Caco-2 (cell line): ENCODE measurements at places on chromosomes 12 and 14. TPM values are rescaled to one million over a fixed set of nuclear protein-coding genes. Genes with fewer than 3 reads are reported as not detected.

ARMH4 gene
- total RNA-seq, result 0.07 and 0.16 TPM in 2 replicates

OTOGL gene
- 0.39 and 0.72 TPM in 2 replicates for total RNA-seq

CLEC2A gene
- not detected in 2 replicates for total RNA-seq

KRT6C gene
- not detected in 2 replicates for total RNA-seq

KLRF1 gene
- total RNA-seq, result not detected in 2 replicates

RHEBL1 gene
- 2.5 and 2.6 TPM in 2 replicates for total RNA-seq

SPIC gene
- total RNA-seq, result not detected in 2 replicates

ASB2 gene
- 0.21 TPM in 1 of 2 replicates, not detected in the other for total RNA-seq

GRCh38 chr14:53376064-53376463 lies 222.9 kb upstream of the DDHD1 start:
- no peak for DNase-seq

- no peak for DNase-seq
Observed at GRCh38 chr12:64951944-64952343, 127.5 kb downstream of the TBC1D30 start.

DNA sequence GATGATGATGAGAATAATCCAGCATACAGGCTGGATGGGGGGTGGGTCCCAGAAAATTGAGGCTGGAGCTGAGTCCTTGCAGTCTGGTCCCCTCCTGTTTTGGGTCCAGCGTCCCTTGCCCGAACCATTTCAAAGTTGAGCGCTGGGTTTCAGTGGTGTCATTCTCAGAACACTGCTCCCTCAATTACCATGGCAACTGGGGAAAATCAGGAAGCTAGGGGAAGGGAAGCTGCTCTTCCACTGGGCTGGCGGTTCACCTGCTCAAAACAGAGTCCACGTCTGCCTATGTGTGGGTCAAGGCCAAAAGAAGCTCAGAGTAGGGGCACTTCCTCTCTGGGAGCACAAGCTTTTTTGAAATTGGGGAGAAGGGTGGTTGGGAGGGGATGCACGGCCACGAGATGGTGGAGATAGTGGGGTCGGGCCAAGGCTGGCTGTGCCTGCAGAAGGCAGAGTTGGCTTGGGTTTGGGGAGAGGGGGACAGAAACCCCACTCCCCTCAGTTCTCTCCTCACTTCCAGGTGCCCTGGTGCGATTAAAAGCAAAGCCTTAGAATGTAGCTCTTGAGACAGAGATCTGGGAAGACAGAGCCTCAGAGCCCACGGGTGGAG lies 1.7 kb upstream of the NOS1 start:
- DNase-seq, result no peak

GRCh38 chr14:105153331-105153731 lies 15.2 kb downstream of the JAG2 start:
- no peak for DNase-seq

GRCh38 chr14:64591809-64592208 lies 42.0 kb downstream of the PPP1R36 start:
- no peak for DNase-seq

- peak; percentile 81 for DNase-seq
Observed at GRCh38 chr14:21106498-21107282, 5.8 kb downstream of the TMEM253 start.

GRCh38 chr14:104556256-104557021 lies 23.1 kb upstream of the C14orf180 start:
- DNase-seq, result peak; percentile 26

DNA sequence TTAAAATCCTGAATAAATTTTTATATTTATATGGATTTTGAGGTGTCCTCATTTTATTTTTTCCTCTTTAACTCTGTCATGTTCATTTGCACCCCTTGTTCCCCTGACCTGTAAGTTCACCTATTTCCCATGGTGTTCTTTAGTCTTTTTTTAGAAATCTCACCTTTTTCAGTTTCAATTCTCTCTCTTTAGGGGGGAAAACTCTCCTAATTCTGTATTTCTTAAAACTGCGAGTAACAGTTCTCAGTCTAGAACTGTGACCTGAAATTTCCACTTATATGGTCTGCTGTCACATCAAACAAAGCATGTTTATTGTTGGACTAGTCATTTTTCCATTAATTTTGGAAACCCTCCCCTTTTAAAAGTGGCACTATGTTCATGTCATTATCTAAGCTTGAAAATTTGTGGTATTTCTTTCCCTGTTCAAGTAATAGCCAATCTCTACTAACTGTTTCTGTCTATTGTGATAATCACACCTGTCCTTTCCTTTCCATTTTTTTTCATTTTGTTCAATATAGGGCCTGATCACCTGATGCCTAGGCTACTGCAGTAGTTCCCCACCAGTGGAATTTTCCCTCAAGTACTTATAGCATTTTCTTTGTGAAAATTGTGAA lies 14.0 kb upstream of the FBXO33 start:
- DNase-seq, result no peak

- no peak for DNase-seq
Observed at GRCh38 chr12:5473076-5473782, 41.3 kb downstream of the NTF3 start.

DNA sequence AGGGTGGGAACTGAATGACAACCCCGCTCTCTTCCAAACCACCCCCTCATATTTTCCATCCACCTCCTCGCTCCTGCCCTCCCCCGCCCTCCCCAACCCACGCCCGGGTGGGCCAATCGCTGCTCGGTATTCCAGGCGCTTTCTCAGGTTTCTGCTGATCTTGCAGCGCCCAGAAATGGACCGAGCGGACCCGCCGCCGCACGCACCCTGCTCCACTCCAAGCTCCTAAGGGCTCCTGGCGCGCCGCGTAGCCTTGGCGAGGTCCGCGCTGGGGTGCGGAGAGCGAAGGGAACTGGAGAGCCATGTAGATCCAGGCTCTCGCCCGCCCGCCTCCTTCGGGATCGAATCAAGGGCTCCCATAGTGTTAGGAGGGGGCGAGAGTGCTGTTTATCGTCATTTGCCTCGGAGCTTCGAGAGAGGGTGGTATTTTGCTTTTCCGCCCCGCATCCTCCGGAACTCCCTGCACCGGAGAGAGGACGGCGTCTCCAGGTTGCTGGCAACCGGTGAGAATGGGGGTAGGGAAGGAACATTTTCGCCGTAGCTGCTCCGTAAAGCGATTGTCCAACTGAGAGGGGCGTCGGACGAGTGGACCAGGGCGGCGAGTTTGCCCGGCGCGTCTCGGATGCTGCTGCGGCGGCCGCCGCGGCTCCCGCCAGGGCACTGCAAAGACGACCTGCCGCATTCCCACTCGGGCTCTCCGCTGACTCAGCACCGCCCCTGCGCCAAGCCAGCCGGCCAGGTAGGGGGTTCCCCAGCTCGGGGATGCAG lies at the start of gene KCNA1:
Gene KCNA1, plus strand, starts transcription at position 172 of the 768 bp plus-strand sequence. CDS start 1,474 bp downstream, outside the sequence.
- DNase-seq, result no peak

DNA sequence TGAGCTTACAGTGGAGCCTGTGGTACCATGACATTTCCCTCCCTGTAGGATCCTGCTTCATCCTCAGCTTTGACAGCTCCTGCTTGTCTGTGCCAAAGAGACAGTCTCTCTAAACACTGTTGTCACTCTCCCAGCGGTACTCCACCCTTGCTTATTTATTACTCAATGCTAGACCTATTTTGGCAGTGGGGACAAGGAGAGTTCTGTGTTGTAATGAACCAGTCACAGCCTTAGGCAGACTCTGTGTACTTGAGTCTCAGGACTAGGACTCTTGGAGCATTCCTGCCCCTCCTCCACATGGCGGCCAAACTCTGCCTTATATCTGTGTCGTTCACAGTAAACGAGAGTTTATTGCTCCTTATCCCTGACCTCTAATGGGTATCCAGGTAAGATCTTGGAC lies 70.9 kb downstream of the PIK3C2G start:
- DNase-seq, result no peak

DNA sequence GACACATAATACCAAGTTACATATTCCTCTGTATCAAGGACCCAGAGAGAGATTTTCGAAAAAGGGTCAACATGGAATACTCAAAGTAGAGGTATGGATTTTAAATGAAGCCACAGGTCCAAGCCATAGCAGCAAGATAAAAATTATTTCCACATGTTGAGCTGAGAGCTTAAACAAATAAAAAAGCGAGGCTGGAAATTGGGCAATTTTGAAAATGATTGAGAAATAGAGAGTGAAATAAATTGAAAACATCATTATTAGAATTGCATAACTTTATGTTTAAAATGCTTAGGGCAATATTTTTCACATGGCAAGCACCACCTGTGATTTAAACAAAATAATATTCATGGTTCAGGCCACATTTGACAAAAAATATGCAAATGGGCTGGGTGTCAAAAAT lies 1251.0 kb upstream of the USP15 start:
- no peak for DNase-seq

GRCh38 chr12:88251798-88252197 lies 109.7 kb downstream of the TMTC3 start:
- no peak for DNase-seq

- DNase-seq, result no peak
Observed at GRCh38 chr14:78566859-78567172, 396.6 kb downstream of the NRXN3 start.

DNA sequence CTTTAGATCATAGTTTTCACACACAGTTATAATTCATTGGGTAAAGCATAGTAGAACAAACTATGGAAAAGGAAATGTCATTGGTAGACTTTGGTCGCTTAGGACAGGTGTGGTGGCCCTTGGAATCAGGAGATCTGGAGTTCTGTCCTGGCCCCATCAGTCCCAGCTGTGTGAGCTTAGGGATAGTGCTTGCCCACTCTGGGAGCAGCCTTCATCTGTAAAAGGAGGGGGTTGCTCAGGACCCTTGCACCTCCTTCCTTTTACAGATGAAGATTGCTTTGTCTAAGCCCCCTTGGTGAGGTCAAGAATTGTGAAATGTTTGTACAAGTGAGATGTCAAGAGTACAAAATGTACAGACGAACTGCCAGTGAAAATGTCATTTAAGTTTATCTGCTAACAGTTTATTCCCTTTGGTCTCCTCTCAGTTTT lies 93.2 kb downstream of the BORCS5 start:
- no peak for DNase-seq

GRCh38 chr12:122100568-122100967 lies 22.0 kb downstream of the MLXIP start:
- no peak for DNase-seq
